AML-193 (cell line): ENCODE measurements at places on chromosomes 16 and 17.
A peak's percentile ranks its signal among the peaks of the same experiment; 100 is the strongest.

- DNase-seq: no peak
These were observed 71.3 kb downstream of the SOX9 start for GRCh38 chr17:72191921-72192799.

GRCh38 chr17:81538651-81539570, 10.7 kb downstream of the FSCN2 start:
- no peak for DNase-seq

- DNase-seq: no peak
These were observed 7.7 kb upstream of the ITGAE start for GRCh38 chr17:3808701-3809100.

DNA sequence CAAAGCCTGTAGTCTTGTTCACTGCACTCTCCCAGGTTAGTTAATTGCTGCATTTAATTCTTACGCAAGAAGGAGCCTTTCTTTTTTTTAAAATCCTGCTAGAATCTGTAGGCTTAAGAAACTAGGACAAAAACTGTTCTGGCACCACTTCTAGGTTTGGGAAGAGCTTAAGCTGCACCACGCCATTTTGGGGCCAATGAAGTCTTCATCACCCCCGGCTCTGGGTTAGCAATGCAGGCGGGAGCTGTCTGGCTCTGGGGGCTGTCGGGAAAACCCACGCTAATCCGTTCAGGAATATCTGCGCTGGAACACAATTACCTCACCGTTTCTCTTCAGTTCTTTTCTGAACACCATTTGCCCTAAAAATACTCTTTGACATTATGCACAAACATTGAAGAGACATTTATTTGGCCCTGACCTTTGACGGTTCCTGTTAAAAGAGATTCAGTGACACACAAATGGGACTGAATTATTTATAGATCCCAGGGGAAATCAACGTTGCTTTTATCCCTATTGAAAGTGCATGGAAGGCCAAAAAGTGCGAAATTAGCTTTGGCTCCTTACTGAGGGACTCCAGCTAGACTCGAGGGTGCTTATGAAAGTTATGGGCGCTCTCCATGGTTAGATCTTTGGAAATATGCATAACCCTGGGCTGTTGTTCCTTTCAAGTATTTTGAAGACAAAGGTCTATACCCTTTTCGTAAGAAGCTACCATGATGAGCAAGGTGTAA, 249.2 kb downstream of the HAPSTR1 start:
- DNase-seq: no peak

GRCh38 chr16:29158785-29159184, 173.9 kb downstream of the LAT start:
- DNase-seq: no peak

DNA sequence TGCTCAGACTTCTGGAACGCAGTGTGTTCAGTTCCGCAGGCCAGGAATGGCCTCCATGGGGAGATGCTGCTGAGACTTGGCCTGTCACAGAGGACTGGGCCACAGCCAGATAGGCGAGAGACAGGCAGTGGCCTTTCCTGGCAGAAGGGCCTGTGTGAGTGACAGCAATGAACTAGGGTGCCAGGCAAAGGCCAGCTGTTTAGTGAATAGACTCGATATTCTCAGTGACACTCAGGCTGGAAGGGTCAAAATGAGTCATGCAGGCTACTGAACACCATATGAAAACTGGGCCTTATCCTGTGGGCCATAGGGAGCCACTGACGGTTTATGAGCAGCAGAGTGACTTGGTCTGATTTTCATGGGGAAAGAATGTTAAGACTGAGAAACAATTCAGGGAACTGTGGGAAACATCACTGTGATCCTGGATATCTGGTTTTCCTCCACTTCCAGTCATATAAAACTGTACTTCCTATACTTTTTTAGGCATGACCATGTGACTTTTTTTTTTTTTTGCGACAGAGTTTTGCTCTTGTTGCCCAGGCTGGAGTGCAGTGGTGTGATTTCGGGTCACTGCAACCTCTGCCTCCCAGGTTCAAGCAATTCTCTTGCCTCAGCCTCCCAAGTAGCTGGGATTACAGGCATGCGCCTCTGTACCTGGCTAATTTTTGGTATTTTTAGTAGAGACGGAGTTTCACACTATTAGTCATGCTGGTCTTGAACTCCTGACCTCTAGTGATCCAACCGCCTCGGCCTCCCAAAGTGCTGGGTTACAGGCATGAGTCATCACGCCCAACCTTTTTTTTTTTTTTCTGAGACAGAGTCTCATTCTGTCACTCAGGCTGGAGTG, 5.2 kb upstream of the NUBP1 start:
- peak; percentile 18 for DNase-seq

DNA sequence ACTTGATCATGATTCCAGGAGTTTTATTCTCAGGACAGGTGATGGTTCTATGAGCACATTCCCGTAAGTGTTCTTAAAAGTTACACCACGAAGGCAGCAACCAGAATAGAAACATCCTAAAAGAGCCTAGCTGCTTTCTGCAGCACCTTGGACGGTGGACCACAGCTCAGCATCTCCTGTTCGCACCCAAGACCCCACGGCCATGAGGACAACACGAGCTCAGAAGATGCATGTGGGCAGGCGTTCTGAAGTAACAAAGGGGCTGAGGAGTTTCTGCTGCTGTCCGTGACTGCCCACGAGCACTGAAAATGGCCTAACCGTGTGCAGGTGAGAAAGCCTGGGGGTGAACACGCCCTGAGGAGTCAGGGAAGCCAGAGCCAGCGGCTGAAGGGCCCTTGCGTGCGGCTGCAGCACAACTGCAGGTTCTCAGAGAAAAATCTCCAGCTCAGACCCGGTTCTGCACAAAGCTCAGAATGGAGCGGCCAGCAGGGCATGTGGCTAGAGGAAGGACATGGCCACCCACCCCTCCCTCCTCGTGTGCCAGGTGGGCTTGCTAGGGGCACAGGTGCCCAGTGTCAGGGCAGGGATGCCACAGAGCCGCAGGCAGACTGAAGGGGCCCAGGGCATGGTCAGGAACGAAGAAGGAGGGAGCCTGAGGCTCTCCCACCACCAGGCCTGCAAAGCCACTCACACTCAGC, 10.8 kb upstream of the C16orf95 start:
- DNase-seq: no peak

- no peak for DNase-seq
These were observed 14.5 kb upstream of the PRKCA start for GRCh38 chr17:66287911-66288310.

DNA sequence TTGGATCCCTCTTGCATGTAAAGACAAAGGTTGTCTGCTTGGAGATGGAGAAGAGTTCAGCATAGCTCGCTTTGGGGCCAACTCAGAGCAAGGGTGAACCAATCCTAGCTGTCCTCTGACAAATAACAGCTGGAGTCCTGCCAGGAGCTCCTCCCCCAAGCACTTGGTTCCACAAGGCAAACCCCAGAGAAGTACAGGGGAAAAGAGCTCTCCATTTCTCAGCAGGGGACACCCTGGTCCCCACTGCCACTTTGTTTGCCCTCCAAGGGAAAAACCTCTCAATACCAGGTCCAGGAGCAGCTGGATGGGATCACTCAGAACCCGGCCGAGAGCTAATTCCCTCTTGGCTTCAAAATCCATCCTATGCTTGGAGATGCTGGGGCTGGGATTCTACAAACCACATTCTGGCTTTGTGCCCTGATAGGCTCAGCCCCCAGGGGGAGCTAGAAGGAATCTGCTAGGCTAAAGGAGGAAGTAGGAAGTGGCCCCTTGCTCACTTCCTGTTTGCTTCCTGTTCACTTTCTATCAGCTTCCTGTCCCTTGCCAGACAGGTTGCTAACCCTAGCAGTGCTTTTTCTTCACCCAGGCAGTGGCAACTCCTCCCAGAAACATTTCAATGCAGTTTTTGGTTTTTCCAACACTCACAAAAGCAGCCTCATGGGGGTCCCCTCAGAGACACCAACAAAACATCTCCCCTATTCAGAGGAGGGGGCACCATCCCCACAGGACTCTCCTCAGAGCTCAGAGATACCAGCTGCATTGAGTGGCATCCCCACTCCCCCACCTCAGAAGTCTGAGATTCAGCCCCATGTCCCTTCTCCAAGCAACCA, 30.7 kb downstream of the CDRT4 start:
- DNase-seq: no peak

DNA sequence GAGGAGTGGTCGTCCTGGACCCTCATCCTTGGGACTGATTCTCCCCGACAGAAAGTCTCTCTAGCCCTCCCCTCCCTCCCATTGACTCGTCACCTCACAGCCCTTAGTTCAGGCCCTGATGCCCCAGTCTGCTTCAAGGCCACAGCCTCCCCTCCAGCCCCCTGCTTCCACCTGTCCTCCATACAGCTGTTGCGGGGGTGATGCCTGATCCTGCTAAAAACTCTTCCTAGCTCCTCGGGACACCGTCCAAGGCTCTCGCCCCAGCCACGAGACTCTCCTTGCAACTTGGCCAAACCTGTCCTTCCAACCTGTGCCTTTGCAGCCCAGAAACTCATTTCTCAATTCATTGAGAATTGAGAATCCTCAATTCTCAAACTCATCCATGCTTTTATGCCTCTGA, 6.8 kb downstream of the STAC2 start:
- DNase-seq: no peak

- no peak for DNase-seq
These were observed 59.8 kb downstream of the TUBD1 start for GRCh38 chr17:59832883-59833379.

DNA sequence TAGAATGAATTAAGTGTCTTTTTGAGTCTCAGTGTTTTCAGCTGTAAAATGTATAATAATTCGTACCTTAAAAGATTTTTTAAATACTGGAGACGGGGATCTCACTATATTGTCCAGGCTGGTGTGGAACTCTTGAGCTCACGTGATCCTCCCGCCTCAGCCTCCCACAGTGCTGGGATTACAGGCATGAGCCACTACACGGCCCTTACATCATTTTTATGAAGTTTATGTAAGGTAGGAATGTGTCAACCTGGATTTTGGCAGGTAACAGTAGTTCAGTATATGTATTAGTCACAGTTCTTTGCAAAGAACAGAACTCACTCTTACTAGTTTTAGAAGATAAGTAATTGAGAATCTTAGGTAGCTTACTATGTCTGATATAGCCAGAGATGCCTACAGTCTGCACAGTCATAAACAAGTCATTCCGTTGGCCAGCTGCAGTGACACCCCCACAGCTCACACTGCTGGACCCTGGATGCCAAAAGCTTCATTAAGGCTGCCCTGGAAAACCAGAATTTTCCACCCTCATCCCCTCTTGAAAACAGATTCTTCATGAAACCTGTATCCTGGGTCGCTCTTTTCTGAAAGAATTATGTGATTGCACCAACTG, 583 bp upstream of the COX6A2 start:
- no peak for DNase-seq

DNA sequence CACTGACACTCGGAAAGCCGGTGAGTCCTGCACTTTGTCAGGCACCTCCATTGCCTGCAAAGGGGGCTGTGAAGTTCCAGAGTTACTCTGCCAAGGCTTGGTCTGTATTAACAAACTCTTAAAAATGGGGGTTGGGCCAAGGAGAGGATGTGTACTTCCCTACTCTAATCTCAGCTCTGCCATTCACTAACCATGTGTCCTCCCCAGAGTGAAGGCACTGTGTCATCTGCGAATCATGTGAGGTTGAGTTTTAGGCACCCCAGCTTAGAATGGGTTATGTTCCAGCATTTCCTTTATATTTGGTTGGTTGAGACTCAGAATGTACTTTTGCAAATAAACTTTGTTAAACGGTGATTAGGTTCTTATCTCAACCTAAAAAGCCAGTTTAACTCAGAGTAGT, 24.9 kb downstream of the ERCC4 start:
- no peak for DNase-seq

DNA sequence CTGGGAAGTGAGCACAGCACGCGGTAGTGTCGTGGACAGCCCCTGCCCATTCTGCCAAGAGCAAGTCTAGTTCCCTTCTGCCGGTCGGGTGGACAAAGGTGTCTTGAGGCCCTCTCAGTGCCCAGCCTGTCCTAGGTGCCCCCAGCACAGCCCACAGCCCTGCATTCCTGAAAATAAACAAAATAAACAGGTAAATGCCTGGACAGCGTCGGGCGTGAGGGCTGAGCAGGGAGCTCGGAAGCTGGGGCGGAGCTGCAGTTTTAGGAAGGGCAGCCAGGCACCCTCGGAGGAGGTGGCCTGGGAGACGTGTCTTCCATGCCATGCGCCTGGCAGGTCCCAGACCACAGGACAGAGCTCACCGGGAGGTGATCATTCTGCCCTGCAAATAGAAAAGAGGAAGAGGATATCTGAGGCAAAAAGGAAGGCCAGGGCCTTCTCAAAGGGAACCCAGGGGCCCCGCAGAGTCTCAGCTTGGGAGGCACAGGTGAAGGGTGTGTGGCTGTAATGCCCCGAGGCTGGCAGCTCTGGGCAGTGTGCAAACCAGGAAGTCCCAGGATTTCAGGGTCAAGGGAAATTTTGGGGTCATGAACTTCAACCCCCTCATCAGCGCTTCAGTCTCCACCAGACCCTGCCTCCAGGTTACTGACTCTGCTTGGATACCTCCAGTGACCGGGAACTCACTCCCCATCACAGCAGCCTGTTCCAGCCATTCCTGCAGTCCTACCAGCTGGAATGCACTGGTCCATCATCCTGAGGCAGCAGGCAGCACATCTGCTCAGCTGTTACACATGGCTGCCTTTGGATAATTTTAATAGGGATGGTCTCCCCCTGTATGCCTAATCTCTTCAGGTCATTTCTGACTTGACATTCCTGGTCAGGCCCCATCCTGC, 1.7 kb downstream of the ZNF469 start:
- DNase-seq: no peak

- DNase-seq: no peak
These were observed 25.4 kb upstream of the KRT20 start for GRCh38 chr17:40910441-40910841.

DNA sequence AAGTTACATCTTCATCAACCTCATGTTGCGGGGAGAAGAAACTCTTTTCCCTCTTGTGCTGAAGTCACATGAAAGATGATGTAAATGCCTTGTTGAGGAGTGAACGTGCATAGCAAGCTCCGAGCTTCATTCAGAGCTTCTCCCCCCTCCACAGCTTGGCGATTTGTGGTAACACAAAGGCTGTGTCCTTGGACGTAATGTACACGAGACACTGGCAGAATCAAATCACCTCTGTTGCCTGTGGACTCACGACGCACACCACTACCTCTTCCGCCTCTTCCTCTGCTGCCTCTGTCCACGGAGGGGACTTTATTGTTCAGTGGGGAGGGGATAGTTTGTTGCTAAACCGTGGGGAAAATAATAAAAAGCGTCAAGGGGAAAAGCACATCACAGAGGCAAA, 54.9 kb upstream of the CHMP6 start:
- DNase-seq: no peak

GRCh38 chr17:44469676-44470075, 33.5 kb downstream of the GPATCH8 start:
- DNase-seq: no peak
